ENCODE measurements at places on chromosomes 7 and 10. TPM values are rescaled to one million over a fixed set of nuclear protein-coding genes. Genes with fewer than 3 reads are reported as not detected.

- DNase-seq, result no peak
These were observed 98.9 kb upstream of the TCF7L2 start for GRCh38 chr10:112851181-112851580.

Gene EMX2
- 0.42 TPM for total RNA-seq

DNA sequence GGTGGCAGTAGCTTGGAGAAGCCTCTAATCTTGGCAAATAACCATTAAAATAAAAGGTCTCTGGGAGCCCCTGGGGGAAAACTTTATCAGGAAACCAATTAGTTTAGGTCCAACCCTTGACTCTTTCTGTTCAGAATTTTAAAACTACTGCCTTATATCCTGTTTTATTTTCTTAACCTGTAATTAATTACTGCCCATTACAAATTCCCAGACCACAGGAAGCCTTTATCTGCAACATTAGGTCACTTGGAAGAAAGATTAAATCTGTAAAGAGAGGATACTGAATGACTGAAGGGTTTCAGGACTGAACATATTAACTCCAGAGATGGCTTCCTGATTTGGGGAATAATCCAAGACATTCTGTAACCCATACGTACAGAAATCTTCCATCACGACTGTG lies 320.5 kb upstream of the SORCS1 start:
- no peak for DNase-seq

DNA sequence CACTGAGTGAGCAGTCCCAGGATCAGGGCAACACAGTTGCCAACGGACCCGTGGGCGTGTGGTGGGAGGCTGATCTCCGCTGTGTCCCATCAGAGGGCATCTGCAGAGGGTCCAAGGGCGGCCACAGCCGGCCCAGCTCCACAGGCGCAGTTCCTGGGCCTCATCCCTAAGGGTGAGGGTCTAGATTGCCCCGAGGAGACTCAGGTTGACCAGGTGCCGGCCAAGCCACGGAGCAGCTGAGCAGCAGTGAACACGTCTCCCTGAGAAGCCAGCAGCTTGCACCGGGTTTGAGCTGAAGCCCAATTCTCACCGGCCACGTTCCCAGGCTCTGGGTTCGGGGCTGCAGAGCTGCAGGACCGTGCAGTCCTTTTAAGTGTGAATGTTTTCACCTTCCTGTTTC lies 58.8 kb upstream of the ADGRA1 start:
- no peak for DNase-seq

Gene ADCY1
- total RNA-seq, result 8.9 TPM

Gene URGCP
- 40.3 TPM for total RNA-seq

- no peak for DNase-seq
These were observed 378.4 kb upstream of the LRGUK start for GRCh38 chr7:133748443-133749407.

DNA sequence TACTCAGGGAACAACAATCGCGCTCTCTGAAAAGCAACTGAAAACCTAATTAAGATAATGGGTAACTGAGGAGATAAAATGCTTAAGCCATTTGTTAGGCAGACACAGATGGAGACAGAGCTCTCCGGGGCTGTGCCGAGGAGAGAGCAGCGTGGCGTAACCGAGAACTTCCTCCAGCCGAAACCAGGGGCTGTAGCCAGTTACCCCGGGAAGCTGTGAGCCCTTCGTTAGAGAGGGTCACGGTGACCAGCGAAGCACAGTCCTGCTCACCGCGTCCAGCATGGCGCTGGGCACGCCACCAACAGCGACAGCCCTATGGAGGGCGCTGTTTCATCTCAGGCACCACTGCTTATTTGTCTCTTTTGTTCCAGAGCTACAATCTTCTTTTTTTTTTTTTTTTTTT lies 16.1 kb downstream of the PAPOLB start:
- DNase-seq, result peak; percentile 74

- DNase-seq, result peak; percentile 69
These were observed 720 bp downstream of the SNCG start for GRCh38 chr10:86958901-86959736.

DNA sequence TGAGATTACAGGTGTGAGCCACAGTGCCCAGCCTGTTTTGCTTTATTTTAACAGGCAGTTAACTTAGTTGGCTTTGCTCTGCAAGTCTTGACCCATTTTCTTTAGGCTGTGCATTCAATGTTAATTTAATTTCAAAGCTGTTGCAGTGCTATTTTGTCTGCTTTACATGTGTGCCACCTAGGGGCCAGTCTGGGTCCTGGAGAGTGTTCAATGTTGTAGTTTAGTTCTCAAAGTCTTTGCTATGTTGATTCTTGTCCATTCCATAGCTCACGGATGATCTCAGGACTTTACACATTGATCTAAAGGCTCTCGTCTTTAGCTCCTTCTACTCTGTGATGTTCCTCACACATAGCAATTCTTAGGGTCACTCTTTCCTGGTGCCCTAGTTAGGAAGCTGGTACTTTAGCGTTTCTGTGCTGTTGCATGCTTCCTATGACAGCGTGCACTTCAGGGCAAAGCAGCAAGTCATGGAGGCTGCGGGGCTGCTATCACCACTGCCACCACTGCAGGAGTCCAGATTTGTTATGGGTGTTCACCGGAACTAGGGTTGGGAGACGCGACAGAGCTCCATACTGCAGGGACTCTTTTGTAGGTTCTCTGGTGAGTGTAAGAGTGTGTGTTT lies 16.4 kb upstream of the ABCA13 start:
- DNase-seq, result no peak

Gene BMPER
- 0.59 TPM for total RNA-seq

GRCh38 chr10:5552376-5553321 lies 27.9 kb downstream of the CALML3 start:
- DNase-seq, result no peak

Gene TUBB8
- not detected for total RNA-seq

Gene GIMAP4
- 40.2 TPM for total RNA-seq

- no peak for DNase-seq
These were observed 158.5 kb downstream of the TPST1 start for GRCh38 chr7:66363635-66364034.

Gene CYP3A5
- 0.25 TPM for total RNA-seq

GRCh38 chr10:79219322-79219957 lies 127.8 kb upstream of the PPIF start:
- DNase-seq, result peak; percentile 78

Data from left ventricle myocardium superior (tissue), 1 donor.